ENCODE measurements at places on chromosomes 11 and 22.

DNA sequence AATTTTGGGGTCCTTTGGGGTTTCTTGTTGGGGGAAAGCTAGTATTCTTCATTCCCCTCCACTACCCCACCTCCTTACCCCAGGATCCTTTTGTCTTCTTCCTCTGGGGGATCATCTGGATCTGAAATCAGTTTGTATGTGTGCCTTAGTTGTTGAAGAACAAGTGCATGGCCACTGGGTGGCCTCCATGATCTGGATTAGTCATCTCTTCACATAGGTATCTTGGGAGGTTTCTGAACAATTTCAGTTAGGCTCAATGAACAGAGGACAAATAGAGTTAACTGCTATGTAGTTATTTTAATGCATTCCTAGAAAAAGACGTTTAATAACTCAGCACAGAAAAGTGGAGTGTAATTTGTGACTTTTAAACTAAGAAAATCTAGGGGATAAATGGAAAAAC is 7.1 kb upstream of the VWA5A start:
- no peak for DNase-seq

GRCh38 chr22:31102441-31103081 is 4.8 kb downstream of the SELENOM start:
- no peak for DNase-seq

GRCh38 chr11:122954455-122954854 is 27.2 kb downstream of the BSX start:
- DNase-seq: no peak

DNA sequence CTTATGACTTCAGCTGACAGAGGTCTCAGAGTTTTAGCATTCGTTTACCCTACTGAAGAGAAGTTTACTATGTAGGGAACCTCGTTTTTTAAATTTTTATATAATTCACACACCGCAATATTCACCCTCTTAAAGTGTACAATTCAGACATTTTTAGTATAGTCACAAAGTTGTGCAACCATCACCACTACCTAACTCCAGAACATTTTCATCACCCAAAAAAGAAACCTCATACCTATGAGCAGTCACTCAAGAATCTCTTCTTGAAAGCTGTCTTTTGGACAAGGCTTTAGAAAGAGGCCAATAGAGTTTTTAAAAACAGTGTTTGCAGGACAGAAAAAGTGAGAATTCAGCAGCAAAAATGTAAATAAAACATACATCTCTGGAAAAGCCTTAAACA is 39.5 kb upstream of the CLNS1A start:
- no peak for DNase-seq

GRCh38 chr11:10609636-10610035 is 41.2 kb upstream of the LYVE1 start:
- DNase-seq: no peak

DNA sequence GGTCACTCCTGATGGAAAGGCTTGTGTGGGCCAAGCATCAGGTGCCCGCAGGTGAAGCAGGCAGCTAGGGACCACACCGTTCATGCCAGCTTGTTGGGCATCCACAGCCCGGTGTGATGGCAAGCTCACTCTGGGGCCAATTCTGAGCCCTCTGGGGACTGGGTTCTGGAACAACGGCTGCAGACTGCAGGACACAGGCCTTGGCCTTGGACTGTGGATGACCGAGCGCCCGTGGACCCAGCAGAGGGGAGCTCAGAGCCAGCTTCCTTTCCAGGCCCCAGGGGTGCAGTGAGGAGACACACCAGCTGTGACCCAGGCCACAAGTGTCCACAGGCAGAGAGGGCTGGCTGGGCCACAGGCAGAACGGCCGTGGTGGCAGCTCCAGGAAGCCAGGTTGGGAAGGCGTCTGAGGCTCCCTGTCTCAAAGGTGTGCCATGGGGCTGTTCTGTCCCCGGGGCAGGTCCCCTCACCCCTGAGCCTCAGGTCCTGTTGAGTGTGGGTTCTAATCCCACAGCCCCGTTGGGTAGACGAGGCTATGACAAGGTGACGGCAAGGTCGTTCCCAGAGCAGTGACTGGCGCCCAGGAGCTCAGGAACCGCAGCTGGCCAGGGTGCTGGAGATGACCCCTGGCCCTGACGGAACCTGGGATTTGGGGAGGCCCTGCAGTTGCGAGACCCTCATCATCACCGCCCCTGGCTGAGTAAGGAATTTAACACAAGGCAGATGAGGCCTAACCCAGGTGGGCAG is 1079.4 kb downstream of the BRD1 start:
- no peak for DNase-seq

DNA sequence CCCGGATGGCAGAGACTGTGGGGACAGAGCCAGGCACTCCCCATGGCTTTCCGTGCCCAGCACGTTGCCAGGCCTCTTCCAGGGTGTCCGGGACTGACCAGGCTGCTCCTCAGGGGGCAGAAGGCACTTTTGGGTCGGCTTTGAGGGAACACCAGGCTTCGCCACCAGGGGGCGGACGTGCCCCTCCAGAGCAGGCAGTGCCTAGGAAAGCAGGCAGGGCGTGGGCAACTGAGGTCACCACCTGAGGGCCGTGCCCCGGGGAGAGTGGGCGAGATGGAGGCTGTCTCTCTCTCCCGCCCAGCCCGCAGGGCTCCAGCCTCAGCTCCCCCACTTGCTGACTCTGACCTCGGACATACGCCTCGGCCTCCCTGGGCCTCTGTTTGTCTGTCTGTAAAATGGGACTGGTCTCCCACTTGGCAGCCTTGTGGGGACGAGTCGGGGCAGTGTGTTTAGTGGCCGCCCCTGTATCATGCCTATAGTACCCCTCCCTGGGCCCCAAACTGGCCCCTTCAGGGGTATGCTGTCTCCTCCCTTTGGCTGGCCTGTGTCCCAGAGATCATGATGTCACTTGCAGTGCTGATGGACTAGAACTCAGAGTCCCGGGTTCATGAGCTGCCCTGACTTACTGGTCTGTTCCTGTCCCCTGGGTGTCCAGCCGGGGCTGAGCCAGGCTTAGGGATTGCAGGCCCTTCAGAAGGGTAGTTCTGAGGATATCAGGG is 4.4 kb upstream of the PRR5 start:
- DNase-seq: no peak

DNA sequence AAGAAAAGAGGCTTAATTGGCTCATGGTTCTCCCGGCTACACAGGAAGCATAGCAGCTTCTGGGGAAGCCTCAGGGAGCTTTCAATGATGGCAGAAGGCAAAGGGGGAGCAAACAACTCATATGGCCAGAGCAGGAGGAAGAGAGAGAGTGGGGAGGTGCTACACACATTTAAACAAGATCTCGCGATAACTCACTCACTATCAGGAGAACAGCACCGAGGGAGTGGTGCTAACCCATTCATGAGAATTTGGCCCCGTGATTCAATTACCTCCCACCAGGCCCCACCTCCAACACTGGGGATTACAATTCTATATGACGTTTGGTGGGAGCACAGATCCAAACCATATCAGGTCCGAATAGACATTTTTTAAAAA is 41.7 kb upstream of the APLNR start:
- DNase-seq: no peak
